Upper lobe of left lung (tissue), 6 donors: ENCODE measurements at places on chromosomes 1 and 21.

DNA sequence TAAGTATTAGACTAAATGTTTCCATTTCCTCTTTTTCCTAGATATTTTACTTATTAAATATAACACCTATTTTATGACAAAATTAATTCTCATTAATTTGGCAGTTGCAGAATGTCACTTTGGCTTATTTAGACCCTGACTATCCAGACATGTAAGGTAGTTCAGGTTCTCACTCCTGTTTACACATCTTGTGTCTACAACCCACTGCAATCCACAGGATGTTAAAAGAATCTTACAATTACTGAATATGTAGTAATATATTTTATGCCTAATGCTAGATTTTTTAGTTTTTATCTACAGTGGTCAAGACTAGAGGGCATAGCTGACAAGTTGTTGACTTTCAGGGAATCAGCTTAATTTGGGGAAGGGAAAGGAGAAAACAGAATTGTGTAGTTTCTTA, 346.7 kb downstream of the USP25 start:
- no peak for DNase-seq

DNA sequence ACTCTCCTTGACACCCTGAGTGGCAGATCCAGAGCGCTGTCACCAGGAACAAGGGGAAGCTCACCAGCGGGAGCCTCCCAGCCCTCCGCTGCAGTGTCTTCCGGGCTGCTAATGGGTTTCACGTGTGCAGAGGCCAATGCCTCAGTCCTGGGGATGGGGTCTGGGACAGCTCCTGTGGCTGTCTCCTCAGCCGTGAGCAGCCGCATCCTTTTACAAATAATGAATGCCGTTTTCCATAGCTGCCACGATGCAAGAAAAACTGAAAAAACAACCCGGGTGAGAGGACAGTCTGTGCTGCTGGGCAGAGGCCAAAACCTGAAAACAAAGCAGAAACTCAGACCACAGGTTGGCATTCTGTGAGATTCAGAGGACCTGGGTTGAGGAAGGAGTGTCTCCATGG, 212.2 kb upstream of the RAB4A start:
- peak; percentile 58 for DNase-seq

DNA sequence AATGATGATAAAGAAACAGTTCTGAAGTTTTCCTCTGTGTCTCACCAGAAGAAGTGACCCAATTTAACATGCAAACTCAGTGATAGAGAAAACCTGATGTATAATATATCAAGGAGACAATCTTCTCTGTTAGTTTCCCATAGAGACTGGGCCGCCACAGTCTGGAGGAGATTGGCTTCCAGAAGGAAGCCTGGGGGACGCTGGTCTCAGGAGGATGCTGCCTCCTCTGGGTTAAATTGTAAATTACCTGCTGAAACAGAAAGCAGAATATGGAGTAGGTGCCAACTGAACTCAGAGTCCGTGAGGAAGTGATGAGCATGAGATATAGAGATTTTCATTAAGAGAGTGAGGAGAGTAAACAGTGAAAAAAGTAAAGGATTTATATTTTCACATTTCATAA, 15.8 kb downstream of the OR14I1 start:
- DNase-seq: no peak

- no peak for DNase-seq
Observed at GRCh38 chr1:100131623-100132022, 1.1 kb downstream of the SASS6 start.

- no peak for DNase-seq
Observed at GRCh38 chr1:182192215-182192614, 130.7 kb upstream of the ZNF648 start.

- DNase-seq: no peak
Observed at GRCh38 chr1:205211839-205212536, 486 bp upstream of the DSTYK start.

DNA sequence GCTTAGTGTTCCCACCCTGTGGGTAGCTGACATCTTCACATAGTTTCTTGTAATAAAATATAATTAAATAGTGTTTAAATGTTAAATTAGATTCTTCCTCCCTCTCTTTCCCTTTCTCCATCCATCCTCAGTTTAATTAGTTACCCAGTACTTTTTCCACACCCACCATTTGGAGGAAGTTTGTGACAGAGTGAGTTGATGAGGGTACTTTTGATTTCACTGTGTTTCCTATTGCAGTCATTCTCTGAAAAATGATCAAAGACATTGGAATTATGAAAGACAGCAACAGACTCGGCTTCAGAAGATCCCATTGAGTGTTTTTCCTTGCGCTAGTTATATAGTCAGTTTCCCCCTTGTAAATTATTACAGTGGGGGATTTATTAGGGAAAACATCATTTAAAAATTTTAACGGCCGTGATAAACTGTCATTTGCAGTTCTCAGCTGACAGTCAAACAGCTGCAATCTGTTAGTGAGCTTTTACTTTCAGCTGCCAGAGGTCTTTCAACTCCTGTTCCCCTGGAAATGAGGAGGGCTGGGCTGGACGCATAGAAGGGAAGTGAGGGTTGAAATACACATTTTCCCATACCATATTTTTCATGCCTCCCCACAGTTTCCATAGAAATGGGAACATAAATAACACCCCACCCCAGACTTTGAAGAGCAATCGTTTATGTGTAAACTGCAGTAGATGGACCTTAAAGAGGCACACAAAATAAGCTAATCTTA, 61.3 kb upstream of the CACYBP start:
- no peak for DNase-seq

DNA sequence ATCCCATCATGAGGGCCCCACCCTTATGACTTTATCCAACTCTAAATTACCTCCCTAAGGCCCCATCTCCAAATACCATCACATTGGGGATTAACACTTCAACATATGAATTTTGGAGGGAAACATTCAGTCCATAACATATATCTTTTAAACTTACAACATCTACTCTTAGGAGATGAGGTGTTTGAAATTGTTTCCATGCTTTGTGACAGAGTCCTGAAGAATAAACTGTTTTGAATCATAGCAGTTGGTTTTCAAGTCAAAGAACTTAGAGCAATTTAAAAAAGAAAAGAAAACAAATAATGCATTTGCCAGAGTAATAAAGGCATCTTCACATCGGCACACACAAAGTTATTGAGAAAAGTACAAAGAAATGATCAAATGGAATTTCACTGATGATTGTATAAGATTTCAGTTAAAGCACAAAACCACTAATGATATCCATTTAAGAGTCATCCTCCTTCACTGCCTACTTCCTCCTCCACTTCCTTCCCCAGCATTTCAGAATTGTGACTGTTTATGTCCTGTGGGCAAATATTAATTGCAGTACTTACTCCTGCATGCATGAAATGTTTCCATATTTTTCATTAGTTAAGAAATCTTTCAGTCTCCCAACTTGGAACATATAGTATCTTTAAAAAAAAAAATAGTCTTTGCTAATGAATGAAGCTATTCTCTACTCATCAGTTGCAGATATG, 202.0 kb downstream of the LRRC40 start:
- no peak for DNase-seq

- no peak for DNase-seq
Observed at GRCh38 chr1:67468066-67468718, 38.0 kb upstream of the SERBP1 start.

DNA sequence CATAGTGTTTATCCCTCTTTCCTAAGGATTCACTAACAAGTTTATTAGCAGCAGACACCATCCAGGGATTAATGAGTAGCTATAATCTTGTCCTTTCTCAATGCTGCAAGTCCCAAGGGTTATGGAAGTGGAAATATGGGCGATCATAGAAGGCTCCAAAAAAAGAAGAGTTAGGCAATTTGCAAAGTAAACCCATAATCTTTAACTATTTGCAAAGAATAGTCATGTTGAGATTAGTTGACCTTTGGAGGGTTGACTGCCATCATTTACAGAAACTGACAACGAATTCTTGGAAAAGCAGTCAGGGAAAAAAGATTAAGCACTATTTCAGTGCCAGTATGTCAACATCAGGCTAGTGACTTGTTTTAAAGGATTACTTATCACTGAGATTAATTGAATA, 169.9 kb downstream of the KCNT2 start:
- DNase-seq: no peak

DNA sequence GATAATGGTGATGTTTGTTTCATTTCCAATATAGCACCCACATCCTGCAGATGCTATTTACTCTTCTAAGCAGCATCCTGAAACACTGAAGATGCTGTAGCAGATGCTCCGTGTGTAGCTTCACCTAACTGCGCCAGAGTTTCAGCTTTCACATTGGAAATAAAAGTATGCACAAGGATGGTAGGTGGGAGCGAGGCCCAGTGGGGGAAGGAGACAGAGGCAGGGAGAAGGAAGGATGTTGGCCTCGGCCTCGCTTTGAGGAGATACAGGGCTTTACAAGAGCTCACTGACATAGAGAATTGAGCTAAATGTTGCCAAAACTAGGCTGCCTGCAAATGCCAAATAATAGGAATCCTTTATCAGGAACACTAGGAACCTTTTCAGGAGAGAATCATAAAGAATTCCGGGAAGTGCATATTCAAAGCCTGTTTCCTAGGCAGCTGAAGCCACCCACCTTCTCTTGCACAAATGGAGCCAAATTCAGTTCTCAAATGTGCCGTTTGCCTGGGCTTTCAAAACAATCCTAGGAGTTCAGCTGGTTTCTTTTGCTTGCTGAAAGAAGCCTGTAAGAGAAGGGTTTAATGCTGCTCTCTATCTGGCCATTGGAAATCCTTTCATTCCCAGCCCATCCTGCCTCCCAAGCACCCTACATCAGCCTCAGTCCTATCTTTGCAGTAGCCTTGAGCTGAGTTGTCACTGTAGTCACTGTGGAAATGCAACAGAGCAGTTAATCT, 135.4 kb upstream of the ATP1B1 start:
- no peak for DNase-seq

DNA sequence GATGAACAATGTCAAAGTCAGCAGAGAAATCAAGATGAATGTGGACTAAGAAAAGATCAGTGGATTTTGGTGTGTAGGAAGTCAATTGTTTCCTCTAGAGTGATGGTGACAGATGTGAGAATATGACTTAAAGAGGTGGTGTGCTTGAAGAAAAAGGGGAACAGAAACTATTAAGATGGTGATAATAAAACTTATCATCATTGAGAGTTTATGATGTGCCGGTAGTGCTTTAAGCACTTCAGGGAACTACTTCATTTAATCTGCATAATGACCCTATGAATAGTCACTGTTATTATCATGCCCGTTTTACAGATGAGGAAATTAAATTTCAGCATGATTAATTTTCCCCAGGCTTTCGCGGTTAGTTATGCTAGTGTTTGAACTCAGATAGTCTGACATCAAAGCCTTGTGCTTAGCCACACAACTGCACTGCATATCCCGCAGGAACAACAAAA, 246.9 kb upstream of the LRRC7 start:
- no peak for DNase-seq

DNA sequence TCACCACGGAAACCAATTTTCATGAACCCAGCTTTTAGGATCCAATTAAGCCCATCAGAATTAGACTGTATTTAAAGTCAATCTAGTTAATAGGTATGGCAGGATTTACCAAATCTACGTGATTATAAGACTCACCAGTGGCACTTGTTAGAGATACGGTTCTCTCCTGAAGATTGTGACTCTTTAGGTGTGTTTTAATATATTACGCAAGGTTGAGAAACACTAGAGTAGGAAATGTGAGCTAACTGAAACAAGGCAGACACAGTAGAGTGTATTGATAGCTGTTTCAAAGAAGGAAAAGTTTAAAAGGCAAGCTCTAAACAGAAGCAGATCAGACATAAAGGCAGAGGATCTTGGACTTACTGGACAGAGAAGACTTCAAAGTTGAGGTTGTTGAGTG, 11.2 kb upstream of the RPE65 start:
- DNase-seq: no peak

GRCh38 chr1:11691928-11692711, 610 bp downstream of the DRAXIN start:
- no peak for DNase-seq

DNA sequence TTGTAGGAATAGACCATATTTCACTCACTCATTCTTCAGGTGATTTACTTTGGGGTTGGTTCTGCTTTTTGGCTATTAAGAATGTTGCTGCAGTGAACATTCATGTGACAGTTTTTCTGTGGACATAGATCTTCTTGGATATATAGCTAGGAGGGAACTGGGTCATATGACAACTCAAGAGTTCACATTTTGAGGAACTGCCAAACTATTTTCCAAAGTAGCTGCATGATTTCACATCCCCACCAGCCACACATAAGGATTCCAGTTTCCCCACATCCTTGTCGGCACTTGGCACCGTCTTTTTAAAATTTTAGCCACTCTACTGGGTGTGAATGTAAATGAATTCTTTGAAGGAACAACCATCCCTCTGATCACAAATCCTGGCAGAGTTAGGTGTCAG, 126.0 kb downstream of the PRDM2 start:
- DNase-seq: no peak

GRCh38 chr1:111197598-111198284, 2.7 kb downstream of the DENND2D start:
- no peak for DNase-seq

- no peak for DNase-seq
Observed at GRCh38 chr21:45859762-45860357, 121.7 kb upstream of the COL6A1 start.
